ENCODE measurements at places on chromosomes 13 and 19.

GRCh38 chr19:1608359-1609102 is 3.3 kb upstream of the UQCR11 start:
- DNase-seq, result no peak

- DNase-seq, result peak; percentile 66
Observed at GRCh38 chr13:90414691-90415596, 932.5 kb upstream of the MIR17HG start.

DNA sequence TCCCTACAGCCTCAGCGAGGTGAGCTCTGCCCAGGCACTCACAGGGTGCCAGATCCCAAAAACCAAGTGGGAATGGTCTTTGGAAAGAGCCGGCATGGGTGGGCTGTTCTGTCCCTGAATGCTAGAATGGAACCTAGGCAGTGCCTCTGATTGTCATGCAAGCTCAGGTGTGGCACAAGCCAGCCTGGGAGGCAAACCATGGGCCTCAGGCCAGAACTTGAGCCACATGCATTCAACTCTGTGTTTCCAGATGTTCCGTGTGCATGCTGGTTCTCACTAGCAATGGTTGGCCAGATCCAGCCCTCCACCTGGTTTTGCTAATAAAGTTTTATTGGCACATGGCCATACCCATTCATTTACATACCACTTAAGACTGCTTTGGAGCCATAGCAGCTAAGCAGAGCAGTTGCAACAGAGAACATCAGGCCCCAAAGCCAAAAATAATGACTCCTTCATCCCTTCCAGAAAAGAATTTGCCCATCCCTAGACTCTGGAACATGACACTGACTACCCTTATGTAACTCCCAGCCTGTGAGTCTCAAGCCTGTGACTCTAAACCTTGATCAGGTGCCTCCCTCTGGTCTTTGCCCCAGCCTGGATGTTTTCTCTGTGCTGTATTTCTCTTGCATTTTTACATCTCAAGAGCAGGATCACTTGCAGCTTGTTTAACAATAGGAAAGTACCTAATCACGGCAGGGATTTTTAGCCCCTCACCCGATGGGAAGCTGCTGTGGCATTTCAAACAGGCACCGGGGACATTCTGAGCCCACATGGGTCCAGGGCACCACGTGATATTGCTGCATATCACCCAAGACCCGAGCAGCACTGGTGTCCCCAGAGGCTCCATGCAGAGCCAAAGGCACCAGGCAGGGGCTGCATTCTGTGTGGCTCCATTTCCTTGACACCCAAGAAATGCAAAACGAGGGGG is 55.4 kb upstream of the USE1 start:
- DNase-seq, result no peak

DNA sequence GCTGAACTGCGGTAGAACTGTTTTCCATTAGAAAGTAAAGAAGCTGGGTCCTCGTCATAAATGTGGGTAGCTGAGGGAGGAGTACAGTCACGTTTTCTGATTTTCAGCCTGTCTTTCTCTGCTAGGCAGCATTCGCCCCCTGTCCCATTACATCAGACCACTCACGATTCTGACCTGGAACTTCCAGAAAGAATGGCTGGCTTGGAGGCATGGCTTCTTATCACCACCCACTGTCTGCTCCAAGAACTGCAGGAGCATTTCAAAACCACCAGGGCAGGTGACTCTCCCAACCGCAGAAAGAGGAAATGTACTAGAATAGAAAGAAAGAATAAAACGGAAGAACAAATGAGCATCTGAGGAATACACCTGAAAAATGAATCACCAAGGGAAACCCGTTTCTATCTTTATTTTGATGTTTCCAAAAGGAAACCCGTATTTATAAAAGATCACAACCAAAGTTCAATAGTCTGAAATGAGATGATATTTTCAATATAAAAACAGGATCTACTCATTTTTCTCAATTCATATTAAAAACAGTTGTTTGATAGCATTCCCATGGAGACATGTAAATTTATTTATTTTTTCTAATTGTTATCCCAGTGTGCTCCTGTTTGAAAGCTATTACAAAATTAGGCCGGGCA is 22.1 kb upstream of the POMP start:
- DNase-seq, result peak; percentile 85

GRCh38 chr13:94646904-94647303 is 45.2 kb downstream of the GPR180 start:
- no peak for DNase-seq

DNA sequence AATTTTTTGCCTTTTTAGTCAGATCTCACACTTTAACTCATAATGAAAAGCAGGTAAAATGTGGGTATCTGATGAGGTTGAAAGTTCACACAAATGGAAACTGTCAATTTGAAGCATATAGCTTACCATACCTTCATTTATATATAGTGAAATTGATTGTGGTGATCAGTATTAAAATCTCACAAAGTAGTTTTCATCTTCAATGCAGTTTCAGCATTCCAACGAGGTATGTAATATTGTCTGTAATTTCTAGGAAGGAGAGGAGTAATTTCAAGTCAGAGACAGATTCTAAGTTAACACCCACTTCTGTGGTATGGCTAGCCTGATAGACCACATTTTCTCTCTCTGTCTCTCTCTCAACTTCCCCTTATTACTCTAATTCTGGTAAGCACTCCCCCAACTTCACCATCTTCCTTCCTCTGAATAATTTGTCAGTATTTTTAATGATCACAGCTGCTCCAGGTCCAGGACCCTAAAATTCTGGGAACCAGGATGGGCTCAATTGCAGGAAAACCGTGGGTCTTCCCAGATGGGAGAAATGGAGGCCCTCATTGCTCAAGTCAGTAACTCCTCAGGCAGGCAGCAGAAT is 455.7 kb downstream of the FGF9 start:
- no peak for DNase-seq

All from endothelial cell of umbilical vein (primary cell).